ENCODE measurements at places on chromosomes 12 and 14.

GRCh38 chr12:51949342-51950030 lies 2.0 kb upstream of the ACVR1B start:
- no peak for DNase-seq

GRCh38 chr12:18895540-18895939 lies 157.6 kb downstream of the CAPZA3 start:
- DNase-seq, result no peak

DNA sequence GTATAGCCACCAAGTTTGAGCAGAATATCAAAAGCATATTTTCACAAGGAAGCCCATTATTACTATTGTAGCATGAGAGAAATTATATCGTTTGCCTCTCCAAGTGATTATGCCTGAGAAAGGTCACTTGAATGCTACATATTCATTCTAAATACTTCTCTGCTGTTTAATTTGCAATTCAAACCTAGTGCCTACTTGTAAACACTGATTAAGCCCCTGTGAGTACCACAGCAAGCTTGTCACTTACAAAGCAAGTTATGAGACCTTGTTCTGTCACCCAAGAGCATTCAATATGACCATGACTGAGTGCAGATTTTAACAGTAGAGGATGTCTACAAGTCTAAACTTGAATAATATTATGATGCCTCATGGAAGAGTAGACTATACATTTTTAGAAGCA lies 124.7 kb upstream of the SSTR1 start:
- no peak for DNase-seq

DNA sequence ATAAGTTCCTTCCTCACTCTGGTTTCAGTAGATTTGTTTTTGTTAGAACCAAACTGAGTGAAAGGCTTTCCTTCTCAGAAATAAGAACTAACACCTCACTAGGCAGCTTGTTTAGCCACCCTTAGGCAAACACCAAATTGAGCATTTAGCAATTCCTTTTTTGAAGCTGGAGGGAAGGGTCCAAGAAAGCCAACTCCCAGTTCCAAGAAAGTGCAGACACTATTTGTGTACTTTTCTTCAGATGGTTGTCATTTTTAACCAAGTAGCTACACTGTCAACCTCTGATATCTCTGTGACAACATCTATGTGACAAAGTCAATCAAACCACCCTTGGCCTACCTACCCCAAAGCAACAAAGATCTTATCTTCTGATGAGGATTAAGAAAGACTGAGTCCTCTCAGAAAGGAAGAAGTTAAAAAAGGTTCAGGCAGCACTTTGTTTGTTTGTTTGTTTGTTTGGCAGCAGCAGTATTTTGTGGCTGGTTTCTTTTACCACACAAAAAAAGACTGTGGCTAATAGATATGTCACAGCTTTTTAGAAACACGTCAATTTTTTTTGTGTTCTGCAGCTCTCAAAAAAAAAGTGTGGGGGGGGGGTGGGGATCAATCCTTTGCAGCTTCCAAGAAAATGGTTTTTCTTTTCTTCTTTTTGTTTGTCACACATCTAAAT lies 203.8 kb downstream of the CRADD start:
- DNase-seq, result no peak

GRCh38 chr14:38904959-38905358 lies 198.1 kb downstream of the SEC23A start:
- no peak for DNase-seq

- DNase-seq, result no peak
These were observed 25.9 kb downstream of the CMKLR1 start for GRCh38 chr12:108313241-108313605.

- peak; percentile 34 for DNase-seq
These were observed 50.3 kb downstream of the SNAPC1 start for GRCh38 chr14:61812347-61813095.

- DNase-seq, result no peak
These were observed 1.9 kb downstream of the DAAM1 start for GRCh38 chr14:59190372-59190771.

- no peak for DNase-seq
These were observed 210.0 kb downstream of the RASSF9 start for GRCh38 chr12:85626001-85626783.

- DNase-seq, result peak; percentile 50
These were observed 248.7 kb upstream of the EGLN3 start for GRCh38 chr14:34199585-34199984.

DNA sequence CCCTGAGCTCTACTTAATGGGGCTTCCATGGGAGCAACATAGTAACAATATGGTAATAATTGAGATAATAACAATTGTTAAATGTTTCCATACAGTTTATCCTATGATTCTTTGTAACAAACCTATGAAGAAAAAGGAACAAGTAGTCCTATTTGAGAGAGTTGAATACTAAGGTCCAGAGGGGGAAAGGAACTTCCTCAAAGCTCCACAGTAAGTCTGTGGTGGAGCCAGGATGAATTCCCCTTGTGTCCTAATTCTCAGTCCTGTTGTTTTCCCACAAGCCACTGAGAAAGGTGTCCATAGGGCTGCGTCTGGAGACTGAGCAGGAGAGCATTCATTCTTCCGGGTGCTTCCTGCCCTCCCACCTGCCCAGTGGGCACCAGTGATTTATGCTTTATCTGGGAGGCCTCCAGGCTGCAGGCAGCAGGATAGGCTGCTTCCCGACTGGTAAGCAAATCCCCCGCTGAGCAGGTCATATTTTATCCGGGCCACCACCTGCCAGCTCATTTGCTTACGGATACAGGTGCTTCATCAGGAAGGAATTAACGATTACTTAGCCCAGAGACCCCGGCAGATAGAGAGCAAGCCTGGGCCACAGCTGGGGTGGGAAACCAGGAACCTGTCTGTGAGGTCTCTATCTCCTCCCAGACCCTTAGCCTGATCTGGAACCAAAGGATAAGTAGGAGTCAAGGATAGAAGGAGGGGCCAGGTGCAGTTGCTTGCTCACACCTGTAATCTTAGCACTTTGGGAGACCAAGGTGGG lies 33.9 kb upstream of the FAM222A start:
- no peak for DNase-seq

DNA sequence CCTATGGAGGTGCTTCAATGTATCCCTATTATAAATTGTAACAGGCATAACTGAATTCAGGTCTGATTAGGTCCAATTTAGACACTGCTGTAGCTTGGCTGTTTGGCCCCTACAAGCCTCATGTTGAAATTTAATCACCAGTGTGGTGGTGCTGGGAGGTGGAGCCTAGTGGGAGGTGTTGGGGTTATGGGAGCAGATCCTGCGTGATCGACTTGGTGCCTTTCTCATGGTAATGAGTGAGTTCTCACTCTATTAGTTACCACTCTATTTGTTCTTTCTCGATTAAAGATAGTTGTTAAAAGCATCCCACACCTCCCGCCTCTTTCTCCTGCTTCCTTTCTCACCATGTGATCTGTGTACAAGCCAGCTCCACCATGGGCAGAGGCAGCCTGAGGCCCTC lies 122.1 kb downstream of the FOXA1 start:
- DNase-seq, result no peak

GRCh38 chr12:94401326-94401725 lies 58.3 kb downstream of the CEP83 start:
- no peak for DNase-seq

DNA sequence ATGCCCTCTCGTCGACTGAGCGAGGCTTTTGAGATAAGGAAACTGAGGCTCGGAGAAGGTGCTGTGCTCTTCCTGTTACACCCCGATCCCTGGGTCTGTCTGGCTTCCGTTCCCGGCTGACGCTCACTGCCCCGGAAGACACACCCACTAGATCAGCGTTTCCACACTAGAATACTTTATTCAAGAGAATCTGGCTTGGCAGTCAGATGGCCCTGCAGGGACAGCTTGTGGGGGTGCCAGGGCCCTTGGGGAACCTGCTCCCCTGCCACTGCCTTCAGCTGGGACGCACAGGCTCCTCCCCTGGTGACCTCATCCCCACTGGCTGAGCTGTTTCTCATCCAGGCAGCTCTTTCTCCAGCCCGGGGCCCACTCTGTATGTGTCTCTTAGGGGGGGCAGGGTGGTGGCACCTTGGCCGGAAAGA lies 13.7 kb downstream of the PGF start:
- peak; percentile 81 for DNase-seq

DNA sequence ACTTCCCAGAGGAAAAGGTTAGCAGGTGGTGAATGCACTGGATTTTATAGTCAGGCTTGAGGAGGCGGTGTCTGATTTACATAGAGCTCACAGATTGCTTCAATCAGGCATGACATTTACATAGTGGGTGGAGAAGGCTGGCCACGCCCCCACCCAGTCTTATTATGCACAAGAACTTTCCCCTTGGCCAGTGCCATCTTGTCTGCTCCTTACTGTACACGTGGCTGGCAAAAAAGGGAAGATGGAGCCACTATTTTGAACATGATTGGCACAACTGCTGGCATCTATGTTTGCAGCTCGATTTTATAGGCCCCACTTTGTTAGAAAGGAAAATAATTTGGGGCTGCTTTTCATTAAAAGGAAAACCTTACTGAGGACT lies 10.9 kb upstream of the LGMN start:
- peak; percentile 47 for DNase-seq

DNA sequence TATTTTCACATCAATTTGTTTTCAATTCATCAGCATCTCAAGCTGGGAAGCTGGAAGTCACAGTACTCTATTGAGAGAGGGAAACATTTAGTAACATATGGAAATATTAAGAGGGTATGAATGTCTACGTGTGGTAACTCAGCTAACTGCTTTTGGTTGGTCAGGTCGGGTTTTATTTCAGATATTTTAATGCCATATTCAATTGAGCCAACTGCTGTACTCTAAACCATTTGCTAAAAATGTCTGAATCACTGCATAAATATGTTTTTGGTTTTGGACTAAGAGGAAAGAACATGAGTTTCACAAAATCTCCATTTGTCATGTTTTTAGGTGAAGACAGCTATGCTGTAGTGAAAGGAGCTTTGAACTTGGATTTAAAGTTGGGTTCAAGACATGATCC lies 18.9 kb upstream of the PPFIBP1 start:
- no peak for DNase-seq

DNA sequence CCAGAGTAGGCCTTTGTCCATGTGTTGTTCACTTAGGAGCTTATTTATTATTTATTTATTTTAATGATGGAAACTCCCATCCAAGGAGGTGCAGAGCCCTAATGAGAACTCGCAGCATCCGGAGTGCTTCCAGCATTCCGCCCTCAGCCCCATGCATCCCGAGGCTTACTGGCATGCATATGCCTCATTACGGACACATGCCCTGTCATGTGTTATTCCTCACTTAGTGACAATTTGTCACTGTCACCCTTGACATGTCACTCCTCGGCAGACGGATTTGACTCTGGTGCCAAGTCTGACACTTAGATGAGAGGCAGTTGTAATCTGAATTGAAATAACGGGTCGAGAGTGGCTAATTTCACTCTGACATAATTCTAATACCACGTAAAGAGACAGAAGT lies 132.8 kb downstream of the VRK1 start:
- no peak for DNase-seq

- no peak for DNase-seq
These were observed 390.7 kb downstream of the SYT1 start for GRCh38 chr12:79255288-79255687.

DNA sequence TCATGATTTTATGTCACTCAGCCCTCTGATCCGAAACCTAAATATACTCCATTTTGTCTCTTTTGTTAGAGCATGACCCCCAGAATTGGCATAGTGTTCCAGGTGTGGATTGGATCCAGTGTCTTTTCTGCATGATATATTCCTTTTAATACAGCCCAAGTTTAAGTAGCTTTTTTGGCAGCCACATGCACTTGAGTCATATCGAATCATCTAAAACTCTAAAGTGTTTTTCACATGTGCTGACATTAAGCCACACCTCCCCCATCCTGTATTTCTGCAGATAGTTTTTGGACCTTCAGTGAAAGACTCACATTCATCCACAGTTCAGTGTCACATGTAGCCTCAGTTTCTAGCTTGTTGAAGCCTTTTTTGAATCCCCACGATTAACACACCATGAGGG lies 30.6 kb downstream of the BORCS5 start:
- no peak for DNase-seq

- no peak for DNase-seq
These were observed 46.2 kb downstream of the TESC start for GRCh38 chr12:117053050-117053400.

DNA sequence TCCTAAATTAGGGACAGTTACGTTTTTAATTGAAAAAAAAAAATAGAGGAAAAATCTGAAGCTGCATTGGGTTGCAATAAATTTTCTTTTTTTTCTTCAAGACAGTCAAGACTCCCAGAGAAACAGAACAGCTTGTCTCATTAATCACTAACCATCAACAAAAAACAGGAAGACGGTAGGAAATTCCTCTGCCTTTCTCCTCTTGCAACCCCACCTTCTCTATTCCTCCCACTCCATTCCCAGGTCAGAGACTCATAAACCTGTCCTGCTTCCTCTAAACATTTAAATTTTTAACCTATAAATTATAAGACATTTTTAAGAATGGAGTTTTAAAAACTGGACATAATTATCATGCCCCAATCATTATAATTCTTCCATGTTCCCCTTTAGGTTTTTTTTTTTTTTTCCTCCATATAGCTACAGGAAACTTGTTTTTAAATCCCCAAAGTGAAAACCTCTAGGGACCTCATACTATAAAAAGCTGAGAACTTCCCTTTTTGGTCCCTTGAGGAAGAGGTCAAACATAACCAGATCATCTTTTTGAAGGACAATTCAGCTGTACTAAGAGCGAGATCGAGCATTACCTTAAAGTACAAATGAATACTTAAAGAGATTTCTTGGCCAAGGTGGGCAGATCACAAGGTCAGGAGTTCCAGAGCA lies 36.0 kb downstream of the CPM start:
- no peak for DNase-seq

DNA sequence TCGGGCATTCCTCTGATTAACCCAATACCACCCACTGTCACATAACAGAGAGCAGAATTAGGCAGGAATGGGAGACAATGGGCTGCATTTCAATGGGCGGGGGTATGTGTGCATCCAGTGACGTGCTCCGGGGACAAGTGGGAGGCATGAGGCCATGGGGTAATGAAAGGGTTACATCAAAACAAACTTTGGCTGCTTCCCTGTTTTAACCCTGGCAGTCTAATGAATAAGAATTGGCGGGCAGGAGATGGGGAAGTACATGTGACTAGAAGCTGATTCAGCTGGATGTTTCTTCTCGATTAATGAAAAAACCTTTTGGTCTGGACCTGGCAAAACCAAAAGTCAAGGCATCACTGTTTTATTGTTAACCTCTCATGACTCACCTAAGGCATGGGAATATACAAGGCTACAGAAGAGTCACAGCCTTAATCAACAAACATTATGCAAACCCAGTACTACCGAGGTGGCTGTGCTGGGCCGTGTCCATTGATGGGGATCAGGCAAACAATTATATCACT lies 44.2 kb downstream of the SOCS2 start:
- no peak for DNase-seq

GRCh38 chr12:93226361-93226760 lies 151.4 kb upstream of the NUDT4 start:
- no peak for DNase-seq

DNA sequence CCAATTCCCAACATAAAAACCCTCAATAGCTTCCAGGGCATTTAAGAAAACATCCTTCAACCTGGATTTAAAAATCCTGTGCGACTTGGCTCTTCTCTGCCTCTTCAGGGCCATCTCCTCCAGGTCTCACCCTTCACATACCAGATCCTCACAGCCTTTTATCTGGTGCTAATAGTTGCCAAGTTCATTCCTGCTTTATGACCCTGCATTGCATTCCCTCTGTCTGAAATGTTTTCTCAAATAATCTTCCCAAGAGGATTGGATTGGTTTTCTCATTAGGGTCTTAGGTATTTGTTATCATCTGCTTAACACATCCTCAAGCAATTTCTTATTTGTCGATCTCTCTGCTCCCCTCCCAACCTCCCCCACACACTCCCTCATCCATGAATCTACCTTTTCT lies 832.0 kb downstream of the GALC start:
- DNase-seq, result no peak

GRCh38 chr12:13124656-13125505 lies 21.4 kb upstream of the GSG1 start:
- DNase-seq, result no peak
